ENCODE measurements at places on chromosomes 4 and X.

- DNase-seq: no peak
Measured at GRCh38 chr4:169070895-169071218, 60.8 kb upstream of the CBR4 start.

DNA sequence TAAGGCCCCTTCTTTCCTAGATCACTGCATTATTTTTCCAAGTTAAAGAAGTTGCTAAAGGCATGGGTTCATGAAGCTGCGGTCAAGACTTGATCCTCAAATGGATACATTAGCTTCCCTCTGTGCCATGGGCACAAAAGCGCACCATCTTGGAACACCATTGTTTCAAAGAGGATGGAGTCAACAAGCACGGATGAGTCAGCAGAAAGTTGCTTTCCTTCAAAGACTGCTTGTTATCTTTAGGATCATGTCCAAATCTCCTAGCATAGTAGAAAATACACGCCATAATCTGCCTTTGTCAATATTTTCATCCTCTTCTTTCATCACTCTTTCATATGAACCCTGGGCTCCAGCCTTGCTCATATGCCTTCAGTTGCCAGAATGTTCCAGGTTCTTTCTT lies 226.8 kb upstream of the GATB start:
- no peak for DNase-seq

- no peak for DNase-seq
Measured at GRCh38 chr4:16118090-16118489, 34.3 kb upstream of the PROM1 start.

DNA sequence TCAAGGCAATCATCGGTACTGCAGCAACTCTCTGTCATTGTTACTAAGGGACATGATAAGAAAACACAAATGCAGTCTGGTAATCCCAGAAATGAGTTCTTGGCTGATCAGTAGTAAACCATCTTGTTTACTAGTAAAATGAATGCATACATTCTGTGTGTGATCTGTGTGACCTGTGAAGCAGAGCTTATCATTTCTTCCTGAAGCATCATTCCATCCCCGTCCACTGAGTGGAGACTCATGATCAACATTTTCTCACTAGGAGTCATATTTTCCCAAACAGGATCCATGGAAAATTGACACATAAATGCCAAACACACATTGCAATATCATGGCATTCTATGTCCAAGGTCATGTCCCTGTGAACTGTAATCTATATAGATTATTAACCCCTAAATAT lies 226.1 kb downstream of the ANKRD50 start:
- no peak for DNase-seq

DNA sequence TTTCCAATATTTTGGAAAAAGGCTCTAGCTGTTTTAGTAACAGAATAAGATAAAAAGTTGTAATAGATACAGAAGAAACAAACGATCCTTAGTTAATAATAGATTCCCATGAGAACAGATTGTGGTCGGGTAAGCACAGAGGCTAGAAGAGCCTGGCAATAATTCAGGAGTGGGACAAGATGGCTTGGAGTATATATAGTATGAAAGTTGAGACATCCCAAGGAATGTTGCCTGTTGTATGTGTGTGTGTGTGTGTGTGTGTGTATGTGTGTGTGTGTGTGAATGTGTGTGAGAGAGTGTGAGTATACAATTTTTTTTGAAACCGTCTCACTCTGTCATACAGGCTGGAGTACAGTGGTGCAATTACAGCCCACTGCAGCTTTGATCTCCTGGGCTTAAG lies 150.7 kb downstream of the PDGFC start:
- no peak for DNase-seq

- DNase-seq: peak; percentile 69
Measured at GRCh38 chrX:14922437-14922836, 49.2 kb downstream of the MOSPD2 start.

- DNase-seq: no peak
Measured at GRCh38 chr4:102787096-102787881, 26.5 kb upstream of the MANBA start.

- DNase-seq: peak; percentile 48
Measured at GRCh38 chr4:155738548-155738947, 20.3 kb upstream of the GUCY1B1 start.

GRCh38 chr4:108166441-108167315 lies 2.1 kb downstream of the LEF1 start:
- no peak for DNase-seq

- no peak for DNase-seq
Measured at GRCh38 chrX:15524417-15524816, 23.8 kb downstream of the BMX start.

DNA sequence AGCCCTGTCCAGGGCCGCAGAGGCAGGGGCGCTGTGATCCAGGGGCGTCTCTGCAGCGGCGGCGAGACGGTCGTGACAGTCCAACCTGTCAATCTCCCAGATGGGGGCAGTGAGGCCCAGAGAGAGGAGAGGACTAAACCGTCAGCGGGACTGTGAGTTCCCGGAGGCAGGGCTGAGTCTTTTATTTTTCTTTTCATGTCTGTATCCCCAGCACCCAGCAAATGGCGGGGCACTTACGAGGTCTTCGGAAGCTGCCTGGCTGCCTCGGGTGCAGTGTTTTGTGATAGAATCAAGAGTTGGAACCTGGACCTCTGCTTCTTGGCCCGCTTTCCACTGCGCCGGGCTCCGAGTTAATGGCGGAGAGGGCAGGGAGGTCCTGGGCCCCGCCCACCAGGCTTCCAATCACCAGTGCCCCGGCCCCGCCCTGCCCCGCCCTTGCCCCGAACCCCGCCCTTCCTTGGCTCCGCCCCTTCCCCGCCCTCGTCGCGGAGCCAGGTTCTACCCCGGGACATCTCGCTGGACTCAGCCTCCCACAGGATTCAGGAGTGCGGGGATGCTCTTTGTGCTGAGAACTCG lies 35.3 kb upstream of the GRPEL1 start:
- peak; percentile 52 for DNase-seq

- DNase-seq: peak; percentile 58
Measured at GRCh38 chr4:73315091-73315490, 56.5 kb upstream of the ANKRD17 start.

DNA sequence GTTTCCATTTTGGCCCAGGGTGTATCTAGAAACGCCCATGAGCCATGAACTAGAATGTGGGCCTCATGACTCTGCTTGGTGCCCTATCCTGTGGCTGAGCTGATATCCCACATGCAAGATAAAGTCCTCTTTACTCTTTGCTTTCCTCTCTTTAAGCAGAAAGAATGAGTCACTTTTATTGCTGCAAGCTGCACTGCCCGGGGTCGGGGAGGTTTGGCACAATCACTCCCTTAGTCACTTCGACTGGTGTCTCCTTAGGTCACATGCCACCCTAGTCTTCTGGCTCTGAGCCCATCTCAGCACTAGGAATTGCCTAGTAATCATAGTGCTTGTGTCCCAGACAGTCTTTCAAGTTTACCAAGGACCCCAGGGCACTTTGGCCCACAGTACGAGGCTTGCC lies 75.1 kb upstream of the CXorf66 start:
- DNase-seq: peak; percentile 1

DNA sequence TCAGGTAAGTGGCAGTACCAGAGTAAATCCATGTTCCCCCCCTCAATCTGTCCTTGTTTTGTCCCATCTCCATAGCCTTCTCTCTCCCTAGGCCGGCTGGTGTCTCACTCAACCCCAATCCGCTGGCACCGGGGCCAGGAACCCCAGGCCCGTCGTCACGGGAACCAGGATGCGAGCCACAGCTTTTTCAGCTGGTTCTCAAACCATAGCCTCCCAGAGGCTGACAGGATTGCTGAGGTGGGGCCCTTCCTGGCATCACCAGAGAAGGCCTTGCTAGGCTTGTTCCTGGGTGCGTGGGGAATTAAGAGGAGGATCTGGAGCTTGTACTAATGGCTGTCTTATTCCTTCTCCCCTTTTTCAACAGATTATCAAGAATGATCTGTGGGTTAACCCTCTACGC lies 2.7 kb downstream of the TSPYL2 start:
- DNase-seq: no peak

Measured in GM04504 (cell line).